ENCODE measurements at places on chromosomes 7 and 10.

GRCh38 chr10:116669832-116670644, 49.3 kb downstream of the PNLIPRP2 start:
- no peak for DNase-seq

DNA sequence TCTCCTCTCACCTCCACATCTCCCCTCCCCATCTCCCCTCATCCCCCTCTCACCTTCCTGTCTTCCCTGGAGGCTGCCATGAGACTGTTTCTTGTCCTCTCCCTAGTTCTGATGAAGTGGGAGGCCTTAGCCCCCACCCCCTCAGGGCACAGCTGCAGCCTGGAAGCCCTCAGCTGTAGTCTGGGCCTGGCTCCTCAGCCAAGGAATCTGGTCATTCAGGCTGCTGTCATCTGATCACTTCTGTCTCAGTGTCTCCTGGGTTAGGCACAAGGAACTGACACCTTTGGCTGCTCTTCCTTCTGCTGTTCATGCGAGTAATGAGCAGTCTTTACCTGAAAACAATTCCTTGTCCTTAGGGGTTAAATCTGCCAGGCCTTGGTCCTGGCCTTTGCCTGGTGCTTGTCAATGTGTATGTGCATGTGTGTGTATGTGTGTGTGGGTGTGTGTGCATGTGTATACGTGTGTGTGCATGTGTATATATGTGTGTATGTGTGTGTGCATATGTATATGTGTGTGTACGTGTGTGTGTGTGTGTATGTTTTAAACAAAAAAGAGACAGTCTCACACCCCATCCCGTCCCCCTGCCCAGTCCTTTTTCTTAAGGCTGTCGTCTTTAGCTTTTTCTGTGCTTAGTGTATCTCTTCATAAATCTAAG, 153.5 kb upstream of the TMEM72 start:
- DNase-seq: no peak

DNA sequence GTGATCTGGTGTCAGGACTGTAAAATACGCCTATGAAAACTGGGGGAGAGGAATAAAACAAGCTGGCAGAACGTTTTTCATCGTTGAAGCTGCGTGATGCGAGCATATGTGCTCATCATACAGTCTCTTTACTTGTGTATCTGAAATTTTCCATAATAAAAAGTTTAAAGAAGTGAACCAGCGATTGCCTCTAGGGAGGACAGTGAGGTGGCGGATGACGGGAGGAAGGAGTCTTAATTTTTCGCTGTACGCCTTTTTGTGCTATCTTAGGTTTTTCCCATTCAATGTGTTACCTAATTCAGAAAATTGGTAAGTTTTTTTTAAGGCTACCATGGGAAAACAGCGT, 891 bp upstream of the WAPL start:
- DNase-seq: no peak

GRCh38 chr10:80408242-80409101, at the start of gene PRXL2A:
PRXL2A (plus strand) TSS chr10:80408551; CDS start chr10:80420468, 11,917 bp downstream.
- peak; percentile 14 for DNase-seq

DNA sequence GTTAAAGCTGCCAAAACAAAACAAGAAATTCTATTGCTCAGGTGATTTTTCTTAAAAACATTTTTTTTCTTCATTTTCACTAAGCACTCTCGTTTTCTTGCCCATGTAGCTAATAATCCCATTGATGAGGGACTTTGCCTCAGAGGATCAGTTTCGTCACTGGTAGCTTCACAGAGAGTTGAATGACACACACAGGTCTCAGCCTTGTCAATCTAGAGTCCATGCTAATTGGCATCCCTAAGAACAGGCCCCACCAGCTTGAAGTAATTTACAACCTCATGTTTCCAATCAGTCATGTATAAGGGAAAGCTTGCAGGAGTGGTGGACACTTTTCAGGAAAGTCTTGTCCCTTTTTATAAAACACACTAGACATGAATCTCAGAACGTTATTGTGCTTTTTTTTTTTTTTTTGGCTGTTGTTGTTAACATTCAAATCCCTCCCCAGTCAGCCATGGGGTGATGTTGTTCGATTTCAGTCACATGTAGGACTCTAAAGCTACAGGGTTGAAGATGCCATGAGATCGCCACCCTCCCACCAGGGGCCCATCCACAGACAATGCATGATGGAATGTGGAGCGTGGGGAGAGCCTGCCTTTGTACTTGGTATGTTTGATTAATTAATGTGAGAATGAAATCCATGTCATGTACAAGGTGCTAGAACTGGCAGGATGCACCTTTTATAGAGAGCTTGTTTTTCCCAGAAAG, 232.4 kb upstream of the FZD8 start:
- no peak for DNase-seq

- no peak for DNase-seq
These were observed 25.0 kb upstream of the PODXL start for GRCh38 chr7:131581241-131582051.

DNA sequence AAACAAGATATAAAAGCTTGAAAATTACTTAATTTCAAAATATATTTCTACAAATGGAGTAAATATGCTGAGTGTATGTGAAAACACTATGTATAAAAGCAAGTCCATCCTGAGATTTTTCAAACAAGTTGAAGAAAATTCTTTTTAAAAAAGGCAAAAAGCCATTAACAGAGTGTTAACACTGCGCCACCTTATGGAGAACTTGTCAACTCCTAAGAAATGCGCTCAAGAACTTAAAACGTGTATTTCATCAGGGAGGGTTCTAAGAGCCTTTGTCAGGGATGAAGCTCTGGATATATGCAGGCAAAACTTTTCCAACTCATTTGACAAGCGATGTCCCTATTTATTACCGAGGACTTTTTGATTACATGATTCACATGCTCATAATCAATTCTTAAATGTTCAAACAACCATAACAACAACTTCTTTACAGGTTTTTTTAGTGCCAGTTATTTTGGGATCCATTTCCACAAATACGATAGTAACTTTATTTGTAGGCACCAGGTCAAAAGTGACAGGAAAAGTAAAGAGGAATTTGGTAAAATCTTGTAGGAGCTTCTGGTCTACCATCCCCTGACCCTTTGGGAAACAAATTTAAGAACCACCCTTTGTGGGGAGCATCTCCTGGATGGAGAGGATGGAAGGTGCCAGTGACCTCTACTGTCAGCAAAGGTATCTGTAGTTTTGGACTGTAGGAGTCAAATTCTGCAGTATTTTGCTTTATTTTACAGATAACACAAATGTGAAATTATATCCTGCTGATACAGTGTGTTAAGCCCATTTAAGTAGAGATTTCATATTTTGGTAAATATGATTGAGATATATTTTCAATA, 23.2 kb downstream of the CALCR start:
- DNase-seq: peak; percentile 43

GRCh38 chr10:44986670-44987069, 8.1 kb upstream of the DEPP1 start:
- DNase-seq: no peak

DNA sequence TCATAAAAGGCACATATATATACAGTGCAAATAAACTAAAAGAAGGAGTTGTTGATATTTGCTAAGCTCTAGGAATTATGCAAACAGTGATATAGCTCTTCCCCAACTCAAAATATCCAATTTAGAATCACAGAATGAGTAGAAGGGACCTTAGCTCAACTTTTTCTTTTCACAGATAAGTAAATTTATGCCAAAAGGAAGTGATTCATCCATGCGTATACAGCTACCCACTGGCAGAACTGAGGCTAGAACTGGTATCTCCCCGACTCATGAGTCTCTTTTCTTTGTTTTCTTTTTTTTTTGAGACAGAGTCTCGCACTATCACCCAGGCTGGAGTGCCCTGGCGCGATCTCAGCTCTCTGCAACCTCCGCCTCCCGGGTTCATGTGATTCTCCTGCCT, 54.2 kb upstream of the SVIL start:
- DNase-seq: peak; percentile 54

- DNase-seq: no peak
These were observed 20.8 kb upstream of the MKI67 start for GRCh38 chr10:128147064-128147463.

GRCh38 chr10:122075171-122075570, 86.2 kb downstream of the TACC2 start:
- no peak for DNase-seq

DNA sequence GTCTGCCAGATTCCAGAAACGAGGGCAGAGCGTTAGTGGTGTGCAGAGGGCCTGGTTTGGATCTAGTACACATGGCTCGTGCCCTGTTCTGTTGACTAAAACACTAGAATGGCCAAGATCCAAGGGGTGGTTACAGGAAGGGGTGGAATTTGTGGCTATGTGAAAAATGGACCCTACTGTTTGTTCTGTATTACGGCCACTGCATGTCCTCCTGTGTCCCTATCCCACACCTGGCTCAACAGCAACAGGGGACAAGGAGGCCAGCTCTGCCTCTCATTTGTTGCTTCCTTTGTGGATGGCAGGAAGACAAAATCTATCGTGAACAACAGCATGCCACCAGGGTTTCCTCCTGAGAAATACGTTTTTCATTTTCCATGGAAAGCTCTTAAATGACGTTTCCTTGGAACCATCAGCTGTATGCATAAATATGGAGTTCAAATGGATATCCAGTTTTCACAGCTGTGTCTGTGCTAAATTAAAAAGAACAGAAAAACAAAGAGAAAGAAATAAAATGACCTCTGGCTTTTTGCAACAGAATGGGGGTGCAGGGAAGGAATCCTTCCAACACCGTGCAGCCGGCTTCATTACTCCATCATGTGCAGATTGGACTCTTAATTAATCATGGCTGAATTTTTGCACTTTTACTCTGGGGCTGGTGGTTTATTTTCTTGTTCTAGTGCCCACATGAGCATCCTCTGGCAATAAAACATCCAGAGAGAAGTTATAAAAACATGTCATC, 318.9 kb downstream of the CXCL12 start:
- DNase-seq: no peak

- DNase-seq: no peak
These were observed 119.3 kb upstream of the ZNF746 start for GRCh38 chr7:149616898-149617297.

GRCh38 chr10:113130014-113130641, 180.1 kb downstream of the TCF7L2 start:
- no peak for DNase-seq

- no peak for DNase-seq
These were observed 144.2 kb downstream of the CXCL12 start for GRCh38 chr10:44240584-44241205.

DNA sequence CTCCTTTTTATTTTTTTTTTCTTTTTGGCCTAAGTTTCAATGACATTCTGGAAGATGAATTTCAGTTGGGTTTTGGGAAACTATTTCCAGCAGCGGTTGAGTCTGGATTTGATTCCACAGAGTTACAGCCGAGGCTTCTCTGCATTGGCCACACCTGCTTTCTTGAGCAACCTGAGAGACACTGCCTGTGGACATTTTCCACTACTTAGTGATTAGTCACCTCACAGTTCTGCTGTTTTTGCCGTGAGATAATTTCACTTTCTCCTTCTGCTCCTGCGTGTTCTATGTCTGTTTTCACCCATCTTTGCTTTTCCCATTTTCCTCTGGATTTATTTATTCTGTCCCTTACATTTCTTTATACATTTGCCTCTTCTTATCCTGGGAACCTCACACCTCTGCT, 243.0 kb downstream of the BICC1 start:
- DNase-seq: peak; percentile 64

DNA sequence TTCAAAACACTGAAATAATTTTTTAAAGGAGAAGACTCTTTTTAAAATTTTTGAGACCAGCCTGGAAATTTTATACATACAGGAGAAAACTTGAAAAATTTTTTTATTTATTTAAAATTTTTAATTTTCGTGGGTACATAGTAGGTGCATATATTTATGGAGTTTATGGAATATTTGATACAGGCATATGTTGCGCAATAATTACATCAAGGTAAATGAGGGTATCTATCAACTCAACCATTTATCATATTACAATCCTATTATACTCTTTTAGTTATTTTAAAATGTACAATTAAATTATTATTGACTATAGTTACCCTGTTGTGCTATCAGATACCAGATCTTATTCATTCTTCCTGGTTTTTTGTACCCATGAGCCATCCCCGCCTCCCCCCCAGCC, 75.1 kb downstream of the AHCYL2 start:
- no peak for DNase-seq

- no peak for DNase-seq
These were observed 1.1 kb downstream of the ZNF511 start for GRCh38 chr10:133309720-133310398.

All from amniotic stem cell (primary cell).